NCI-H524 (cell line): ENCODE measurements at places on chromosomes 16 and 17.

GRCh38 chr17:80656590-80656989 lies 112.0 kb downstream of the RPTOR start:
- no peak for DNase-seq

DNA sequence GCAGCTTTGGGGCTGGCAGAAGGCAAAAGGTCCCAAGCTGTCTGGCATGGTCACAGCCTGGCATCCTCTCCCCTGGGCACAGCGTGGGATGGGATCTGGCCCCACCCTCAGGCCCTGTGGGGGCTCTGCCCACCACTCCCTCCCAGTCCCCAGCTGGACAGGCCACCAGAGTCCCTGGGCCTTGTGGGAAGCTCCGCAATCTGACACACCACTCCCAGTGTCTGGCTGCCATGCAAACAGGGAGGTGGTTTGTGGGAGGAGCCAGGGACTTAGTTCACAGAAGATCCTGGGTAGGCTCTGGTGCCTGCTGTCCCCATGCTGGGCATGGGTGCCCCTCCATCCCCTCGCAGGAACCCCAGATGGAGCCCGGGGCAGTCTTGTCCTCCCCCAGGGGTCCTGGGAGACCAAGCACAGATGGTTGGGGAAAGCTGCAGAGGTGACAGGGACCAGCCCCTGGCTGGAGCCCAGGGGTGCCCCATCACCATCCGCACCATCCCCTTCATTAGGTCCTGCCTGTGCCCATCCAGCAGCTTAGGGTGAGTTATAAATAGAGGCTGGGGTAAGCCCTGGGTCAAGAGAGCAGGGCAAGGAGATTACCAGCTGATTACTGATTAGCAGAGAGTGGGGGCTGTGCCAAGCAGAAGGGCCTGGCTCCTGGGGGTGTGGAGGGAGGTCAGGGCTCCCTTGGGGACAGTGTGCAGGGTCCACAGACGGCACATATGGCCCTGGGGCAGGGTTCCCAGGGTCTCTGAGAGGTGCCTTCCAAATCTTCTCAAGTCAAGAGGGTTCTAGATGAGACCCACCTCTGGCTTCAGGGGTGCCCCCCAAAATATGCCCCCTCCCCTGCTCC lies 6.2 kb downstream of the FSCN2 start:
- peak; percentile 77 for DNase-seq

DNA sequence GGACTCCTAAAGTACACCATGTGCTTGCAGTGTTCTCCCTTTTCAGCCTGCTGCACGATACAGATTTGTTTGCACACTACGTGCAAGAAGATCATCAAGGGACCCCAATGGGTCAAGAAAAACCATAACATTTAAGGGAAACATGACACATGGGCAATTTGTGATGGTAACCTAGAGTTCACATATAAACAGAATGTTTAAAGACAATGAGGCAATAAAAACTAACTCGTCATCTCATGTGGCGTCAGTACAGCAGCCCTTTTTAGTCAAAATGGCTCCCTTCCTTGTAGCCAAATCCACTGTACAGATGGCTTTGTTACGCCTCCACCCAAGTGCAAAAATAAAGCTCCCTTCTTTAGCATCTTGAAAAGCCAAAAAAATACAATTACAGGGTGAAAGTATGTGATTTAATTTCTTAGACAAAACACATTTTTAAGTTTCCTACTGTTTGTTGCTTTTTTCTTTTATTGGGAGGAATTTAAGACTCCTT lies 173.7 kb downstream of the CDK5R1 start:
- DNase-seq: no peak

- DNase-seq: no peak
Measured at GRCh38 chr16:66481943-66482390, 54.9 kb downstream of the BEAN1 start.

GRCh38 chr16:17278988-17279387 lies 191.8 kb downstream of the XYLT1 start:
- DNase-seq: peak; percentile 30

DNA sequence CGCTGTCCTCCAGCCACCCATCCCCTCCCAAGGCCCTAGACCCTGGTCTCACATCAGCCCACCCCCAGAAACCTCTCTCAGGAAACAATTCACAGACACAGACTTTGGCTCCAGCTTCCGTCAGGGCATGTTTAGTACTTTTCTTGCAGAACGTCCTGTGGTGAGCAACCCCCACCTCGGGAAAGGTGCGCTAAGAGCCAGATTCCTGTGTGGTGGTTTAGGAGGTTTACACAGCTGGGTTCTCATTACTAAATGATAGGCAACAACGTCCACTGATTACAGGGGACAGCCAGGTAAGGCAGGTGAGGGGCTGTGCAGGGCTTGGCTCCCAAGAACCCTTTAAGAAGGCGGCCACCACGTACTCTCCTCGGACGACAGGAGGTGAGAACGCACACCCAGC lies 29.3 kb downstream of the KIFC3 start:
- no peak for DNase-seq

GRCh38 chr17:75902406-75902805 lies 2.3 kb downstream of the MRPL38 start:
- DNase-seq: no peak

- peak; percentile 37 for DNase-seq
Measured at GRCh38 chr17:39562976-39563375, 44.7 kb downstream of the NEUROD2 start.

DNA sequence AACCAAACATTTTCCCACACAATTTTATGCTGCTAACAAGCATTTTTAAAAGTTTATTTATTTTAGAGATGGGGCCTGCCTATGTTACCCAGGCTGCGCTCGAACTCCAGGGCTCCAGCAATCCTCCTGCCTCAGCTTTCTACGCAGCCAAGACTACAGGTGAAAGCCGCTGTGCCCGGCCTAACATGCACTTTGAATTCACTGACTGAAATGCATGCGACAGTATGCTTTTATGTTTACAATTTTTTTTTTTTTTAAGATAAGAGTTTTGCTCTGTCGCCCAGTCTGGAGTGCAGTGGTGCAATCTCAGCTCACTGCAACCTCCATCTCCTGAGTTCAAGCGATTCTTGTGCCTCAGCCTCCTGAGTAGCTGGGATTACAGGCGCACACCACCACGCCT lies 47.8 kb downstream of the MAP1LC3B start:
- no peak for DNase-seq
